ENCODE measurements at places on chromosomes 3 and 15.

DNA sequence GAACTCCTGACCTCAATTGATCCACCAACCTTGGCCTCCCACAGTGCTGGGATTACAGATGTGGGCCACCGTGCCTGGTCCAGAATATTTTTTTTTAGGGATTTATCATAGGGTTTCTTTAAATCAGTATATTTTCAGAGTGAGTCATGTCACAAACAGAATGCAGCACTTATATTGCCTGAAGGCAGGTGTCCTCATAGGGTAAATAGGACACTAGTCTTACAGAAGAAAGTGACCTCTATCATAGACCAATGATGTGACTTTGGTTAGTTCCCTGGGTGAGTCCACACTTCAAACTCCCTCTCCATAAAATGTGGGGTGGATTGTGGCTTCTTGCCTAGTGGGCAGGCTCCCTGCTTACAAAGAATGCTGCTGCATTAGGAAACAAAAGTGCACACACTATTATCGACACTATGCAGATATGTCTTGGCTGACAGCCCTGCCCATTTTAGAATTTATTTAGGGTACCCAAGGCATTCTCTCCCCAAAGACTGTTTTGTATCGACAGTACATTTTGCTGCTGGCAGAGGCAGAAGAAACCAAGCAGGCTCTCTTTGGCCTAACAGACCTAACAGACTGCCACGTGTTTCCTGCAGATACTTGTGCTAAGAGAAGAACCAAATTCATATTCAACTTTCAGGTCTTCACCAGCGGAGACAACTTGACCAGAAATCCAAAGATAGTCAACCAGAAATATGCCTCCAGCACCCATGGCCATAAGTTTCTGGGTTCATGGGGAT is 125.0 kb downstream of the MOBP start:
- DNase-seq: no peak

- no peak for DNase-seq
Measured at GRCh38 chr15:31004220-31004733, 12.8 kb upstream of the MTMR10 start.

- no peak for DNase-seq
Measured at GRCh38 chr3:15439476-15439875, 12.1 kb downstream of the EAF1 start.

GRCh38 chr3:8712045-8712907 is 21.3 kb upstream of the CAV3 start:
- DNase-seq: no peak

GRCh38 chr3:46908294-46908985 is 30.9 kb downstream of the PTH1R start:
- DNase-seq: no peak

DNA sequence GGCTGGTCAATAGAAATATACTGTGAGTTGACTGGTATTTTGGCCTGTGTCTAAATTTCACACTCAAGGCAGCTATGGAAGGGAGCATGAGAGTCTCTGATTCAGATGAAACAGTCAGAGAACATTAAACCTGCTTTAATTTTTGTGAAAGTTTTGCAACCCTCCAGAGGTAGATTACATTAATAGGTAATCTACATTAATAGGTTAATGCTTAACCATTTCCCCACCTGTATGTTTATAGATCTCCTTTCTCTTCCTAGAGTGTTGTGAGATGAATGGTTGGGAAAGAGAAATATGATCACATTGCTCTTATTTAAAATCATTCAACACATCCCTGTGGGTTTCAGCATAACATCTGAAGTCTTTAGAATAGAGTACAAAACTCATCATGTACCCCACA is 586.9 kb upstream of the DPPA4 start:
- DNase-seq: no peak

DNA sequence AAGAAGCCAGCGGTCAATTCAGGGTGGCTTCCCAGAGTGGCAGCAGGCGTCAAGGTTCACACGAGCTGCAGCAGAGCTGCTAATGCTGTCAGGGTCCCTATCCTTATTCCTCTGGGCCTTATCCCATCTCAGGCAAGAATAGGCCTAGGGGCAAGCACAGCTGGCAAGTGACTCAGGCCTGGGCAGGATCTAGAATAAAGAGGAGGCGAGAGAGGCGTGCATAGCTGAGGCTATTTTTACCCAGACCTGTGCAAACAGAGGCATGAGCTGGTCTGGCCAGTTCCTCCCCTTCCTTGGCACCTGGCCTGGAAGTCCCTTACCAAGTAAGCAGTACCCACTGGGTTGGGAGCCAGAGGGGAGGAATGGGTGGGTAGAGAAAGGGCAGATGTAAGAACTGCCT is 12.2 kb upstream of the VIPR1 start:
- no peak for DNase-seq

- no peak for DNase-seq
Measured at GRCh38 chr15:92669432-92669831, 13.9 kb upstream of the FAM174B start.

DNA sequence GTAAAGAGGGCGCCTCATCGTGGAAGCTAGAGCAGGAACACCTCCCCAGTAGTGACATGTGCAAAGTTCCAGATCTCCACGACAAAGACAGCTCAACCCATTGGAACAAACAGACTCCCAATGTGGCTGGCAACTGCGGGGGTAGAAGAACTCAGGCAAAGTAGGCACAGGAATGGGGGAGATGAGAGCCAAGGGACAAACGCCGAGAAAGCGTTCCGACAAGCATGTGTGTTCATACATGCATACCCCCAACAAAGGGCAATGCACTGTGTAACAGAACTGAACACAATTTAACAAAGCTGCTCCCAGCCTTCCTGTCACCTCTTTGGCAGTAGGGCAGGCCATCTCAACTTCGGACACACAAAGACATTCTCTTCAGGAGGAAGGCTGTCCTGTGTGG is 11.6 kb downstream of the RCCD1 start:
- DNase-seq: no peak

DNA sequence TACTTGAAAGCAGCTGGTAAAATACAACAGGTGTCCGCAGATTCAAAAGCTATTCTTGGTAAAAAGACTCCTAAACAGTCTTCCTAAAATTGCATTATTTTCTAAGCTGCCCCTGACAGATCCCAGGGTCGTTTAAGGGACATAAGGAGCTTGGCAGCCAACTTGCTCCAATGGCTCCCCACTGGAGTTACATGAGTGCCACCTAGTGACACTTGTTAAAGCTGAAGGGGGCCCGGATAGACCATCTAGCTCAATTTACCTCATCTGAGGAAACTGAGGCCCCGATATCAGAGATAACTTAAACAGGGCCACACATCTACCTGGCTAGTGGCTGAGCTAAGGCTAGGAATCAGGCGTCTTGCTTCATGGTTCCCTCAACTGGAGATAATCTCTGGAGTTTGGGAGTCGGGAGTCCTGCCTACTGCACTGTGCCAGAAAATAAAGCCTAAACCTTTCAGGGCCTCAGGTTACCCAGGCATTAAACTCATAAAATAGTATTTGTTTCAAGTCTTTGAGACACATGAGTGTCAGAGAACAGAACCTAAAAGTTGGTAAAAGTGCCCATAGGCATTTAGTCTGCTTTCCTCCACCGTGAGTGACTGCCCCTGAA is 6.5 kb upstream of the TBC1D23 start:
- peak; percentile 58 for DNase-seq

GRCh38 chr3:169865176-169865767 is 4.5 kb downstream of the LRRC31 start:
- no peak for DNase-seq

DNA sequence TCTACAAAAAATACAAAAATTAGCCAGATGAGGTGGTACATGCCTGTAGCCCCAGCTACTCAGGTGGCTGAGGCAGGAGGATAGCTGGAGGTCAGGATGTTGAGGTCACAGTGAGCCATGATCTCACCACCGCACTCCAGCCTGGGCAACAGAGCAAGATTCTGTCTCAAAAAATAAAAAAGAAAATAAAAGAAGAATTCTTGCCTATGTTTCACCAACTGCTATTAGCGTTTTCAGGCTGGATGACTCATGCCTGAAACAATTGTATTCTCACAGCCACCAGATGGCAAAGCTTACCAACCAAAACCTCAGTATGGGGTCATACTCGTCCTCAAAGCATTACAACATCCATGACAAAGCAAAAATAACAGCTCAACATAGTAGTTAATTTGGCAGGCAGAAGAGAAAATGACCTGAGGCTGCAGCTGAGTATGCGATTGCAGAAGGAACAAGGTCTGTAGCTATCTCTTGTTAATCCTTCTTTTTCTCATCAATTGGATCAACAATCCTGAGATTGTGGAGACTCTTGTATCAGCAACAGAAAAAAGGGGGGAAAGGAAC is 52.2 kb downstream of the TP53BP1 start:
- peak; percentile 89 for DNase-seq

DNA sequence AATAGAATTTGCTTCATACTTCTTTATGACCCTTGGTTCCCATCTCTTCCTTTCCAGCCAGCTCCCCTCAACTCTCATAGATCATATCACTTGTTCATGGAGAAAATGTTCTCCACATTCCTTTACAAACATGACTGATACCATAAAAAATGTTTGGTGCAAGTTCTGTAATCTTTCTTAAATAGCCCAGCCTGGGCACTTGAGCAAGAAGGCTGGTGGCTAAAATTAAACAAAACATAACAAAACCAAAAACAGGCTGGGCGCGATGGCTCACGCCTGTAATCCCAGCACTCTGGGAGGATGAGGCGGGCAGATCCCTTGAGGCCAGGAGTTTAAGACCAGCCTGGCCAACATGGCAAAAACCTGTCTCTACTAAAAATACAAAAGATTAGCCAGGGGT is 8.9 kb upstream of the POLR2M start:
- DNase-seq: no peak

GRCh38 chr3:128603811-128604775 is 46.5 kb downstream of the RPN1 start:
- DNase-seq: no peak

All from cerebellar cortex (tissue), 1 donor.